Fibroblast of skin of scalp (primary cell): ENCODE measurements at places on chromosomes 4 and X.
A peak's percentile ranks its signal among the peaks of the same experiment; 100 is the strongest.

- no peak for DNase-seq
Observed at GRCh38 chrX:24874604-24875247, 141.0 kb downstream of the ARX start.

GRCh38 chr4:146121757-146122156 is 53.8 kb upstream of the LSM6 start:
- no peak for DNase-seq

GRCh38 chr4:33067221-33067620 is 2347.1 kb downstream of the PCDH7 start:
- peak; percentile 55 for DNase-seq

DNA sequence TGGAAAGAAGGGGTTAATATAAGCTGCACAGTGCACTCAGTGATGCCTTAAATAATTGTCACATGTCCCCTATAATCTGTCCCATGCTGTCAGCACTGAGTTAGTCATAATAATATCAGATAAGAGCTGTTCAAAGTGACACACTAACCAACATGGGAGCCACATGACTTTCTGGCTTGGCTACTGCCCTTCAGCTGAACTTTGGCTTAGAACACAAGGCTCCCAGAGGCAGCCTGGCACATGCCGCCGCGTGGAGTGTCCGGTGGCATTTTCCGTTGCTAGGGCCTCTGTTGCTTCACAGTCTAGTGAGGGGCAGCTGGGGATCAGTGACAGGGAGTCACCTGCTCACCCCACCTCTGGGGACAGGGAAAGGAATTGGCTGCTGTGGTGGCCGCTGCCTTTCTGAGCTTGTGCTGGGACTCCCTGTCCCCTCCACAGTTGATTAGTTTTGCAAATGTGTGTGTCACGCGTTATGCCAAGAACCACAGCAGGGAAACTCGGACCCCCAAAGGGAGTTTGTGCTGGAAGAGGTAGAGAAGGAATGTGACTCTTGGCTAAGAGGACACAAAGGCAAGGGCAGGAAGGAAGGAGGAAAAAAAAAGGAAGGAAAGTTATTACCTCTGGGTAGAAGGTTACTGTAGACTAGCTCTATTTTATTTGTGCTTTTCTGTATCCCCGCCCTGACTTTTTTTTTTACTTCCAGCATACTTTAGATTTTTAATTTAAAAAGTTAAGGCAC is 41.1 kb upstream of the PPARGC1A start:
- peak; percentile 12 for DNase-seq
